Muscle of leg (tissue), 16 donors: ENCODE measurements at places on chromosomes 3 and 15. TPM values are rescaled to one million over a fixed set of nuclear protein-coding genes. Genes with fewer than 3 reads are reported as not detected.

DNA sequence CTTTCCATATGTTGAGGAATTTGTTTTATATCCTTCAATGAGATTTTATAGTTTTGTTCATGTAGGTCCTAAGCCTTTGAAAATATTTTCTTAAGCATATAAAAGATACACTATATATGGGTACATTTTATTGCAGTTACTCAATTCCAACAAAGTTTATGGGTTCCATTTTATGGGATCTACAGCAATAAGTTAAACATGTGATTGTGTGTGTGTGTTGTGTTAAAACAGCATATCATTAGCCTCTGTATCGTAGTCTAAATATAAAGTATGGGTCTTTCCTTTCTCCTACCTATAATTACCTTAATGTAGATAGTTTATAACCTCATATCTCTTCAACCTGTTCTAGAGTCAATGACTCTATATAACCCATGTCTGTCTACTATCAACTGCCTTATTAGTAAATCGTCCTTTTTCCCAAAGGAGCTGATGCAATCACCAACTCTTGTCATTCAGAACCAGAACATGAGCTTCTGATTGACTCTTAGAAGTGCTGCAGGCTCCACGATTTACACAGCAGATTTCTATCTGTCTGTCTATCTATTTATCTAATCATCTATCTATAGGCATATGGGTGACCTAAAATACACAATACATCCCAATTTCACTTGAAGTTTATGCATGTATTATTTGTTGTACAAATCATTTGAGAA is 512.6 kb upstream of the CBLB start:
- no peak for DNase-seq

GRCh38 chr15:53115563-53115962 is 325.4 kb upstream of the ONECUT1 start:
- no peak for DNase-seq

DNA sequence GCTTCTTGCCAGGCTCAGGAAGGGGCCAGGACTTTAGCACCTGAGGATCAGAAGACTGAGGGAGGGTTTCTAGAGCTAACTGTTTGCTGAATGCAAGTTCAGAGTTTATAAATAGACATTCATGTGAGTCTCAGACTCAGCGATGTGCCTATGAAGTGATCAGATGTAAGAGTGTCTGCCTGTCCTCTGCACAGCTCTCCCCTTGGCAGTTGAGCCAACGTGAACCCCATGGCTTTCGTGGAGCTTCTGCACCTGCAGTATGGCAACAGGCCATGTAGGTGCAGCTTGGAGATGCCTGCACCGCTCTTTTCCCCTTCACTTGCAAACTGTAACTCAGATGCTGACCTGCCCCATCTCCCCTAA is 141.9 kb downstream of the CHDH start:
- DNase-seq: no peak

EXD1 gene
- total RNA-seq: not detected

HCN4 gene
- total RNA-seq: not detected

GPR171 gene
- 0.04 TPM for total RNA-seq

NPAP1 gene
- total RNA-seq: not detected
